ENCODE measurements at places on chromosomes 3 and 15.
A peak's percentile ranks its signal among the peaks of the same experiment; 100 is the strongest.

DNA sequence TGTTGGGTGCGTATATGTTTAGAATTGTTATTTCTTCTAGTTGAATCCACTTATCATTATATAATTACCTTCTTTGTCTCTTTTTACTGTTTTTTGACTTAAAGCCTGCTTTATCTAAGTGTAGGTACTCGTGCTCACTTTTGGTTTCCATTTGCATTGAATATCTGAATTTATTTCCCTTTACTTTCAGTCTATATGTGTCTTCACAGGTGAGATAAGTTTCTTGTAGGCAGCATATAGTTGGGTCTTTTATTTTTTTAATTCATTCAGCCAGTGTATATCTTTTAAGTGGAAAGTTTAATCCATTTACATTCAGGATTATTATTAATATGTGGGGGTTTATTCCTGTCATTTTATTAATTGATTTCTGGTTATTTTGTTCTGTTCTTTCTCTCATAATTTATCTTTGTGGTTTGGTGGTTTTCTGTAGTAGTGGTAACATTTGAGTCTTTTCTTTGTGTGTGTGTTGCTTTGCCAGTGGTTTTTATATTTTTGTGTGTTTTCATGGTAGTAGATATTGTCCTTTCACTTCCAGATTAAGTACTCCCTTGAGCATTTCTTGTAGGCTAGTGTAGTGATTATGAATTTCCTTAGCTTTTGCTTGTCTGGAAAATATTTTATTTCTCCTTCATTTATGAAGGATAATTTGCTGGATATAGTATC, 27.3 kb downstream of the STT3B start:
- no peak for DNase-seq

DNA sequence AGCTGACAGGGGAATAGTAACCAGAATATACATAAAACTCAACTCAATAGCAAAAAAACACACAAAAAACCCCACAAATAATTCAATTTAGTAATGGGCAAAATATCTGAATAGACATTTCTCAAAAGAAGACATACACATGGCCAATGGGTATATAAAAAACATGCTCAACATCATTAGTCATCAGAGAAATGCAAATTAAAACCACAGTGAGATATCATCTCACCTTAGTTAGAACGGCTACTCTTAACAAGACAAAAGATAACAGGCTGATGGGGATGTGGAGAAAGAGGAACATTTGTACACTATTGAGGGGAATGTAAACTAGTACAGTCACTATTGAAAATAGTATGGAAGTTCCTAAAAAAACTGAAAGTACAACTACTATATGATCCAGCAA, 678.6 kb downstream of the MECOM start:
- no peak for DNase-seq

DNA sequence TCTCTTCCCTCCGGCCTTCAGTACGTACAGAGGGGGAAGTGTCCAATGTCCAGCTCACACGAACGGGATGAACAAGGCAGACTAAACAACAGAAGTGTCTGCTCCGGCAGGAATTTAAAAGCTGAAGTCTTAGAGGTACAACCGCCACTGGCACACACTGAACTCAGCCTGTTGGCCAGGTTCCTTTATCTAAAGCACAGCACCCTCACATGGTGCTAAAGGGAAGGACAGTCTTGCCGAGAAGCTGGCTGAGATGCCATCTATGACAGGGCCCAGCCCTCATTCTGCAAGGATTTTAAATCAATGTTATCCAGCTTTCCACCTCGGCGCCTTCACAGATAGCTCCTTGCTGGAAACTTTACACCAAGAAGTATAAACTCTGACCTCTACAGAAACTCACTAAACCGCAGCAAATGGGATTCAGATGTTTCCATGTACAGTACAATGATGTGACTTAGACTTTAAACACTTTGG, 2.8 kb downstream of the ADAMTS17 start:
- DNase-seq = peak; percentile 67

DNA sequence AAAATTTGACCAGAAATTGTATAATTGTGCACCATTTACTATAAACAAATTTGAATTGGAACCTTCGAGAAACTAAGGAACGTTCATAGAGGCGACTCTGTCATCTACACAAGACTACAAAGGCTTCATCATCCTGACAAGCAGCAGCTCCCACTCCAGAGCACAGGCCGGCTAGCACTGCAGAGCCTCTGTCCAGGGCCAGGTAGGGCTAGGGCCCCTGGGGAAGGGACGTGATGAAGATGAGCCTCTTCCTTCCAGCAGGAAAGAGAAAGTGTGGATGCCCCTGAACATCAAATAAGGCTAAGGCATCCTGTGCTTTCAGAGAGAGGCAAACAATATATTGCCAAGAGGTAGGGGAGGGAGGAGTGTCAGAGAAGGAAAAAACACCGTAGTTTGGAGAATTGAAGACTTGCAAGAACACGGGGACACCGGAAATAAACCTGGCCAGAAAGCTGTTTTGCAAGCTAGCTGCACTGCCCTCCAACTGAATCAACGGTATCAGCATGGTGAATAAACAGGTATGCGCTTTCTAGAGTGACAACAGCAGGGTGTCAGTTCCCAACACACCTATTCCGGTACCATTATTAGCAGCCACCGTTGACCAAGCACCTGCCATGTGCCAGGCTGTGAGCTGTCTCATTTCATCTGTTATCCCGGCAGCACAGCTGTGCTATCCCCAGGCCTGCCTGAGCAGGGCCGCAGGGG, 12.4 kb downstream of the XXYLT1 start:
- peak; percentile 28 for DNase-seq

- DNase-seq = no peak
Measured at GRCh38 chr3:64157150-64158035, 67.9 kb downstream of the PRICKLE2 start.

- DNase-seq = no peak
Measured at GRCh38 chr3:10915376-10915775, 77.2 kb upstream of the SLC6A1 start.

- DNase-seq = no peak
Measured at GRCh38 chr3:126936853-126937425, 46.0 kb upstream of the PLXNA1 start.

DNA sequence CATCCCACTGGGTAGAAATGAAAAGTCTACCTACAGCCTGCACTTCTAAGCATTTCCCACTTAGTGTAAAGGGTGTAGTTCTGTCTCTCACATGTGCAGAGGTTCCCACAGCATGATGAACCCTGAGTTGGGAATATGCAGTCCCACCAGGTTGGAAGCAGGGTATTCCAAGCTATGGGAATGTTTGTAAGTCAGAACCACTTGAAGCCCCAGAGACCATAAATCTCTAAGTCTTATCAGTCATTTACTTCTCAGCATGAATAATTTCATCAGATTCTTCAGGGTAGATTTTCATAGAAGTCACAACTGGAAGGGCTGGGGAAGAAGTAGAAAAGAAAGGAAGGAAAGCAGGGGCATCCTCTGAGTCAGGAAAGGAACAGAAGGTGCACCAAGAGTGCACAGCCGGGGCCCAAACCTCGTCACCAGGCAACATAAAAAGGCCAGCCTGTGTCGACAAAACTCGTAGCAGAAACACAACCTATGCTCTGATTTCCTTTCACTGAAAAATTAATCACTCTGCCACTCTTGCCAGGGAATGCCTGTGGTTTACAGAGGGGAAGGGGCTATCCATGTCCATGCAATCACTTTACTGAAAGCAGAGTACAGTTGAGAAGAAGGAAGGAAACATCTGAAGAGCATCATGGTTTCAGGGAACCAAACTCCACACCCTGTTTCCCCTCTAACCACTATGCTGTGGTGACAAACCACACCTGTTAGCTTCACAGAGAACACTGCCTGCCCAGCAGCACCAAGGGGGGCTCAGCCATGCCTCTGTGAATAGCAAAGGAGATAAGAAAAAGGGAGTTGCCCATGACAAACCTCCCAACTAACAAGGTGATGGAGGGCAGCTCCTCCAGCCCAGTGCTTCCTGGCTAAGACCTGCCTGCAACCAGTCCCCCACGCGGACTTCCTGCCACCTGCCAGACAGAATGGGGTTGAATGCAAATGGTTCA, 40.5 kb downstream of the SH3BP5 start:
- no peak for DNase-seq

DNA sequence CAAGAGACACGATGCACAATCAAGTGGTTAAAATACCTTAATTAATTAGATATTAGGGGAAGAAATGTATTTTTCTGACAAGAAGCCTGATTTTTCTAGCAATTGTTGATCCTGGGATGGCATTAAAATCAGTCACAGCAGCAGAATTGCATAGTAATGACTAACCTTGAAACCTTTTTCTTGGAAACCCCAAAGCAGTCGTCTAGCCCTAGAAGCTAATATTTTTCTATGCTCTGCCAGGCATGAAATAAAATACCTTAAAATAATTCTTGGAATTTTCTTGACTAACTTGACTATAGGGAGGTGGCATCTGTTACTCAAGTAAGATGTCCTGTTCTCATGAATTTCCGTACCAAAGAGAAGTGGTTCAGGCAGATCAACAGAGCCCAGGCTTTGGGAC, 204.1 kb downstream of the THRB start:
- peak; percentile 42 for DNase-seq

DNA sequence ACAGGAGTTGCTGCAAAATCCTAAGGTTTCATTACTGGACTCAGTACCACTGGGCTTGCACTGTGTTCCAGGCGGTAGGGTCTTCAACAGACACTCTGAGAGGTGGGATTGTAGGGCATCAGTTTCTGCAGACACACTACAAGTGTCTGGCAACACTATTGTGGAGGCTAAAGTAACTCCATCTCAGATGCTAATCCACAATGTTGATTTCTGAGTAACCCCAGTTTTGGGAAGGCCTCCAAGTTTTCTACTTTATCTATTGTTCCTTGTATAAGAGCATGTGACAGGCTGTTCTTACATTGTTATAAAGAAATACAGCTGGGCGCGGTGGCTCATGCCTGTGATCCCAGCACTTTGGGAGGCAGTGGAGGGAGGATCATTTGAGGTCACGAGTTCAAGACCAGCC, 2.5 kb upstream of the ABHD5 start:
- no peak for DNase-seq

DNA sequence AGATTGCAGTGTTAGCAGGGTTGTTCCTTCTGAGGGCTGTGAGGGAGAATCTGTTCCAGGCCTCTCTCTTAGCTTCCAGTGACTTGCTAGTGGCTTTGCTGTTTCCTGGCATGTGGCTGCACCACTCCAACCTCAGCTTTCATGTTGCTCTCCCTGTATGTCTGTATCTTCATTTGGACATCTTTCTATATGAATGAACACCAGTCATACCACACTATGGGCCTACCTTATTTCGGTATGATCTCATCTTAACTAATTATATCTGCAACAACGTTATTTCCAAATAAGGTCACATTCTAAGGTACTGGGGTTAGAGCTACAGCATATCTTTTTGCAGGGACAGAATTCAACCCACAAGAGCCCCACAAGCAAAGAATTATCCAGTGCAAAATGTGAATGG, 356.7 kb upstream of the UMPS start:
- no peak for DNase-seq

DNA sequence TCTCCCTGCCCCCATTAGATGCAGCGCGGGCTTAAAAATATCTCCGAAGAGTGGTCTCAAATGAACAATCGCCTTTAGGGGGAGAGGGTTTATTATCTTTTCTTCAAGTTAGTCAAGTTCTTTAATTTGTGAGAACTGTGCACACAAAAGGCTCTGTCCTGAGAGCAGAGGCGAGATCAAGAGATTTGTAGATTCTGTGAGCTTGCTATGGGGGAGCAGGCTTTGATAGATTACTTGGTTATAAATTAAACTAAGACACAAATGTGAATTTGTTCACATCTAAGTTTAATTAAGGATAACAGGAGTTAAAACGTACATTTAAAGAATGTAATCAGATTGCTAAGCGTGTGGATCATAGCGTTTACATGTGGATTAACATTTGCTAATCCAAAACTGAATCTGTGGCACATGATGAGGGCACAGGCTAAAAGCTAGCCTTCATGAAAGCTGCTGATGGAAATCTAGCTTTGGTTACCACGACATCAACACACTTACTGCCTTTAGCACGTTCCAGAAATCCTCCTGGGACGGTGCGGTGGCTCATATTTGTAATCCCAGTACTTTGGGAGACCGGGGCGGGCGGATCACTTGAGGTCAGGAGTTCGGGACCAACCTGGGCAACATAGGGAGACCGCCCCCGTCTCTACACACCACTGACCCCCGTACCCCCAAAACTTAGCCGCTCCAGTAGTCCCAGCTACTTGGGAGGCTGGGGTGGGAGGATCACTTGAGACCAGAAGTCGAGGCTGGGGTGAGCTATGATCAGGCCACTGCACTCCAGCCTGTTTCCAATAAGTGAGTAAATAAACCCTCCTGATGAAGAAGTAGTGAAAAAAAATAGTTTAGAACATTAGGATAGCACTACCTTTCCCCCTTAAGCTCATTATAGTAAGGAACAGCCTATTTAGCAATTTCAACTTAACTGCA, 1.0 kb upstream of the PRTG start:
- peak; percentile 3 for DNase-seq

- peak; percentile 59 for DNase-seq
Measured at GRCh38 chr3:150528354-150528797, 17.9 kb downstream of the SERP1 start.

DNA sequence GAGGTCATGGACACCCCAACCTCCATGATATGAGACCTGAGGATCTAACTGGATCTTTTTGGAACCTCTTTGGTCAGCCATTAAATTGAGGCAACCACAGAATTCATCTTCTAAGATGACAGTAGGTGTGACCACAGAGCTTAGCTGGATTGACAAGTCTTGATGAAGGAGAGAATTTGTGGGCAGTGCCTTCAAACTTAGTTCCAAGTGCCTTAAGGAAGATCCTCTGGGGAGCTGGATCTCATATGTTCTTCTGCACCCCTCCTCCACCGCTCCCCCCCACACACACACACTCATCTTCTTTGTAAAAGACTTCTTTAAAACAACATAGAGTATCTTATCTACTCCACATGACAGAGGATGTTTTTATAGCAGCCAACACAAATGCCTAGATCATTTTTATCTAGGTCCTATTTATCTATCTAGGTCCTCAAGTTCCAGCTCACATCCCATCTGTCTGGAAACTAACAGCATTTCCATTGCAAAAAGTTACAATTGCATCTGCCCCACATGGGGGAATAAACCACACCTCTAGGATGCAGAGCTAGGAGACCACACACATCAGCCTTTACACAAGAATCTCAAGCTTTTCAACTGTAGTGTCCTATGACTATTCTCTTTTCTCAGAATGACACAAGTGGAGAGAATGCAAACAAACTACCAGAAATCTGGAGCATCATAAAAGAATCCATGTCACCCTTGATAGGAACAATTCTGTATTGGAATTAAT, 37.4 kb downstream of the WWTR1 start:
- DNase-seq = peak; percentile 85

GRCh38 chr3:15198686-15199085, 7.4 kb upstream of the CAPN7 start:
- no peak for DNase-seq

GRCh38 chr3:129604767-129605166, 1.7 kb downstream of the PLXND1 start:
- DNase-seq = no peak

DNA sequence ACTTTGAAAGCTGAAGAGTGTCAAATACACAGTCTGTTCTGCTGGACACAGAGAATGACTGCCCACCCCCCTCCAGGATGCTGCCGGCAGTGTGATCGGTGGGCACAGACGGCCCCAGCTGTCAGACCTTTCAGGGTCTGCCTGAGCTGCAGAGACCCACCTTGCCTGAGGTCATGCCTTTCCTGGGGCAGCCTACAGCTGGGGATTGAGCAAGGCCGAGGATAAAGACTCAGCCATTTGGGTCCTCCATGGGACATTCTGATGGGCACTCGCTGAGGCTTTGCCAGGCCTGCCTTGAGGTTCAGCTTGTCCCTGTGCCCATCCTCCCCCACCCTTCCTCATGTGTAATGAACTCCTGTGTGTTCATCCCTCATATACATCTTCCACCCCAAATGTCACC, 102.3 kb upstream of the SMAD3 start:
- DNase-seq = no peak

- no peak for DNase-seq
Measured at GRCh38 chr3:46965151-46965550, 11.4 kb downstream of the CCDC12 start.

- peak; percentile 31 for DNase-seq
Measured at GRCh38 chr15:80234883-80235282, 17.1 kb downstream of the CTXND1 start.

All from iris pigment epithelial cell (primary cell).